ENCODE measurements at places on chromosomes 11 and 22. TPM values are rescaled to one million over a fixed set of nuclear protein-coding genes. Genes with fewer than 3 reads are reported as not detected.
A peak's percentile ranks its signal among the peaks of the same experiment; 100 is the strongest.

GRCh38 chr11:417652-418342 lies 3.0 kb upstream of the SIGIRR start:
- DNase-seq = no peak

- DNase-seq = peak; percentile 57
Observed at GRCh38 chr11:46050003-46050461, 71.2 kb downstream of the PHF21A start.

GRCh38 chr11:78660471-78660870 lies 85.8 kb upstream of the NARS2 start:
- DNase-seq = no peak

DNA sequence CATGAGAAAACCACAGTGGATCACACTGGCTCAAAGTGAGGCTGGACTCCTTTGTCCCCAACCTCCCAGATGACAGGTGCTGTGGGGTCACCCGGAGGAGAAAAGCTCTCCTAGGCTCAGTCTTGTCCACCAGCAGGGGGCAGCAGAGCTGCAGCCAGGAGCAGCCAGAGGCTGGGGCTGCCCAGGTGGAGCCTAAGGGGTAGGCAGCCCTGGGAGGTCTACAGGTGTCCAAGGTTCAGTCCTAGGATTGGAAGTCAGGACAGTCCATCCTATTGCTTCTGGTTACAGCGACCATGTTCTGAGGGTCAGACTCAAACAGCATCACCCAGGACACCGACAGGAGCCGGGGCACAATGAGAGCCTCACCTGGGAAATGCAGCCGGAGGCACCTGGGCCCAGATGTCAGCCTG lies 77.6 kb upstream of the IGLL5 start:
- DNase-seq = no peak

DNA sequence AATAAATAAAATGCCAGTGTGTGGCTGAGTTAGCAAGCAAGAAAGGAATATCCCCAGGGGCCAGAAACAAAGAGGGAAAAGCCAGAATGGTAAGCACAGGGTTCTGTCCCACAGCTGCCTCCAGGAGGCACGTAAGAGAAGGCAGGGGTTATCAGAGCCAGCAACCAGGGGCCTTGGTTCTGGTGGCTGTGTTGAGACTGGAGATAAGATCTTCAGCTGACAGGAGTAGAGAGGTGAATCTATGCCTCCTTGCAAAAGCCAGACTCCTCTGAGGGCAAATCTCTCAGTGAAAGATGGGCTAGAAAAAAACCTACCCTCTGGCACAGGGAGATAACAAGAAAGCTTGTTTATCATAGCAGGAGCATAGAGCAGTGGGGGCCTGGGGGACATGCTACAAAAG lies 29.8 kb upstream of the NFAM1 start:
- no peak for DNase-seq

GRCh38 chr11:128662076-128662475 lies 31.8 kb upstream of the FLI1 start:
- DNase-seq = no peak

- DNase-seq = no peak
Observed at GRCh38 chr11:120660024-120660565, 148.5 kb downstream of the GRIK4 start.

DNA sequence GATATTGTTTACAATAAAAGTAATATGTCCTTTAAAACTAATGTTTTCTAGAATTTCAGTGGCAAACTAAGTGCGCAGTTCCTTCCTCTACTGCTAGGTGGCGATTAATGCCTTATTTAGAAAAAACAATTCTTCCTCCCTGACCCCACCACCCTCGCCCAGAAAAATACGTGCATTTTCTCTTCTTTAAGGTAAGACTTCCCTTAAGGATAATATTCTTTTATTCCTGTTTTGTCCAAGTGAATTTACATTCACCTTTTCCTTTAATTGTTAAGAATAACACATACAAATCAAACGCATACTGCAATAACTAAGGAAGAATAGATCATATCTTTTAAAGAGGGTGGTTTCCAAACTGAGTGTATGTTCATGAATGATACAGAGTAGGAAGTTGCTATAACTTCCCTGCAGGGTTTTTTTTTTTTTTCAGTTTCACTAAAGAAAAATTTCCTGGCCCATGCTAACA lies 17.0 kb upstream of the PSMA1 start:
- no peak for DNase-seq

GRCh38 chr11:26331911-26332571 lies at the start of gene ANO3:
Gene ANO3 (plus strand): TSS chr11:26332130. CDS start chr11:26332276, 146 bp downstream.
- peak; percentile 50 for DNase-seq

- DNase-seq = no peak
Observed at GRCh38 chr11:19648321-19648720, 64.3 kb upstream of the NAV2 start.

DNA sequence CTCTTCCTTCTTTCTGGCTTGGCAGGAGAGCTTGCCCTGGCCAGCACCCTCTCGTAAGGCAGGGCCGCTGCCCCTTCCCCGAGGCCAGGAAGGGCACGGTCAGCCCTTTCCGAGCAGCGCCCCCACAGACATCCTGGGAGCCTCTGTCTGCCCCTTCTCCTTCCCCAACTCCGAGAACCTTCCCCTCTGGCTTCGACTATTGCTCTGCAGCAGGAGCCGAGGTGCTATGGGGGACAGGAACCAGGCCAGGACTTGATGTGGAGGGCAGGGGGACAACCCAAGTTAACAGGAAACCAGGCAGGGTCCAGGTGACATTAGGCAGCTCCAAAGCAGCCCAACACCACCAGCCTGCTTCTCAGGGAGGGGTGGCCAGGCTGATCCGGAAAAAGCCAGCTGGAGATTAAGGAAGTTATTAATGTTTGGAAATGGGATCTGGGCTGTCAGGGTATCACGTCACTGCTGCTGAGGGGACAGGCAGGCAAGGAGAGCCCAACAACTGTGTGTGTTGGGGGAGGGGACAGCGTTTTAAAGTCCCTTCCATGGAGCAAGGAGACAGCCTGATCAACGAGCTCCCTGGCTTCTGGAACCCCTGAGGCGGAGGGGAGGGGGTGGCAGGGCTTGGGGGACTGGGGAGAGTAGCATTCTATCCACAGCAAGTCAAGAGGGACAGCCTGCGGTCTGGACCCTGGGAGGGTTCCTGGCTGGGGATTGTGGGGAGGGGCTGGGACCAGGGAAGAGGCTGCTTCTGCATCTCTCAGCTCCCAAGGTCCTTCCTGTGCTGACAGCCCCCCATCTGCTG lies 27.3 kb downstream of the SYT7 start:
- DNase-seq = no peak

Gene APOA4
- not detected for polyA plus RNA-seq

Gene OR8B8
- not detected for polyA plus RNA-seq

Gene OSBPL5
- polyA plus RNA-seq = 11.9 TPM

Gene JAML
- not detected for polyA plus RNA-seq

Measured in AG04450 (cell line).